ENCODE measurements at places on chromosomes 12 and 14.

DNA sequence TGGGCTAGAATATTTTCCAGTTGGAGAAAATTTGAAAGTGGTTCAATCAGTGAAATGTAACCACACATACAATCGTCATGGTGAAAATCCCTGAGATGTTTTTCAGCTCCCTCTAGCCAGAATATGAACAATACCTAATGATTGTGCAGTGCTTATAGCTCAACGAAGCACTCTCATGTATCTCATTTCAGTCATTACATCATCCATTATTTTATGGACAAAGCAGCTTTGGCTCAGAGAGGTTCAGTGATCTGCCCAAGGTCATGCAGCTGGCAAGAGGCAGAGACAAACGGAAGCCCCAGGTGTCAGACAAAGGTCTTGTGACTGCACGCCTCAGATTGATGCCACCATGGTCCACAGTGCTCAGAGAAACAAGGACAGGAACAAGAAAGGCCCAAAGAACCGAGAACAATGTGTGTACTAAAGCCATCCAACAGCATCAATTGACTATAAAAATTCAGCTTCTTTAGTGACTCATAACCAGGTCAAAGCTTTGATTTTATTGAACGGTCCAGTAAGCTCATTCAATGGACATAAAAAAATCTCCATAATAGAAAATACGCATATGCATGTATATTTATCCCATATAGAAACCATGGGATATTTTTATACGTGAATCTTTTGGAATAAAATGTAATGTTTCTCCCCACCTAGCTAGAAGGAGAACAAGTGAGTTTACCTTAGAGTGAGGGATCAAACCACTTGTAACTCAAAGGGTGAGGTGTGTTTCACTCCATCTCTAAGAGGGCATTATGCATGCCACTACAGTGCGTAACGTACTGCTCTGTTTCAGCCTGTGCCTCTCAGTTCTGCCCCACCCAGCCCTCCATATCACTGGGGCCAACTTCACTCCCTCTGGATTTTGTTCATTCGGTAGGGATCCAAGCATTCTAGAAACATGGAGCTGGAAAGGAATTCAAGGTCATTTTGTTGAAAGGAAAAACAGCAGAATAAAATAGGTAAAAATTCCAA, 141.8 kb downstream of the GRIN2B start:
- no peak for DNase-seq

DNA sequence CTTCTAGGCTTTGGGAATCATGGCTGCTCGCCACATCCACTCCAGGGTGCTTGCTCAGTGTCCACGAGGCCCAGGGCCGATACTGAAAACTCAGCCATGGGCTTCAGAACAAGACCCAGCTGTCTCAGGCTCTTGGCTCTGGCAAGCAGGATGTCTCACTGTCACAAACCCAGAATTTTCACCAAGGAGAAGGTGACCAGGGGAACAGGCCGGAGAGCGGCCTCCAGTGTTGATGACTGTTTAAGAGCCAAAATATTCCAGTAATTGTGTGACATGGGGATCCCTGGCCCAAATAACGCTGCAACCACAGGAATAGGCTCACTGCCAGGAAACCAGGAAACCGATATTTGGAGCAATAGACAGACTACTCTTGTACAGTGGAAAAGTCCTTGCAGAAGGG, 9.8 kb upstream of the SERPINA5 start:
- no peak for DNase-seq

DNA sequence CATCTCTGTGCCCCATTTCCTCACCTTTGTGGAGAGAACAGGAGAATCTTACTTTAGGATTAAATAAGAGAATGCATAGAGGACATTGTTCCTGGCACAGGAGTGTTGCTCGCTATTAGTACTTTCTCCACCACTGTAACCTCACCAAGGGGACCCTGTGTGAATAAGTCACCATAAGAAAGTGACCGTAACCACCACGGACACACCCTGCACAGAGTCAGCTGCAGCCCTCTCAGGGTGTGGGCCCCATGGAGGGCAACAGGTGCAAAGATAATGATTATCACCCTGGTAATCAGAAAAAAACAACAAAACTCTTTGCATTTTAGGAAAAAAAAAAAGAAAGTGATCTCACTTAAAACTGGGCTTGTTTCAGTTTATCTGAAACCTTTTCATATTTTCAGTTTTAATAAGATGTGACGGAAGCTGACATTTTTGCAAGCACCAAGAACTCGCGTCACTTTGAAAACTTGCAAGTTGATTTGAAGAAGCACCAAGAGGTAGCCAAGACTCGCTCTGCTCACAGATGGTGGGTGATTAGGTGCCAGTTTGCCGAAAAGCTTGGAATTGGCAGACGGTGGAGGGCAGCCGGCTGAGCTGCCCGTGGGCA, 87.0 kb upstream of the VRK1 start:
- no peak for DNase-seq

- DNase-seq: peak; percentile 88
Measured at GRCh38 chr12:105481392-105482300, 151.2 kb downstream of the C12orf75 start.

DNA sequence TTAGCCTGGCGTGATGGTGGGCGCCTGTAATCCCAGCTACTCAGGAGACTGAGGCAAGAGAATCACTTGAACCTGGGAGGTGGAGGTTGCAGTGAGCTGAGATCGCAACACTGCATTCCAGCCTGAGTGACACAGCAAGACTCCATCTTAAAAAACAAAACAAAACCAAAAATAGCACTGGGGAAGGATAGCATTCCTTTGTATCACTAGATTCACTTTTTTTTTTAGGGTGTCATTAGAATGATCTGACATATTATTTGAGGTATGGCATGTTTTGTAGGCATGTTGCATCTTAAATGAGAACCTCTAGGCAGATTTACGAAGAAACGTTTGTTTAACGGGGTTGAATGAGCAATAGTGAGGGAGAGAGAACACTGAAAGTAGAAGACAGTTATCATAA, 16.8 kb upstream of the FAR2 start:
- DNase-seq: no peak

- DNase-seq: no peak
Measured at GRCh38 chr14:64201921-64202545, 92.1 kb downstream of the ESR2 start.

- peak; percentile 61 for DNase-seq
Measured at GRCh38 chr12:124921200-124922031, 7.0 kb upstream of the UBC start.

DNA sequence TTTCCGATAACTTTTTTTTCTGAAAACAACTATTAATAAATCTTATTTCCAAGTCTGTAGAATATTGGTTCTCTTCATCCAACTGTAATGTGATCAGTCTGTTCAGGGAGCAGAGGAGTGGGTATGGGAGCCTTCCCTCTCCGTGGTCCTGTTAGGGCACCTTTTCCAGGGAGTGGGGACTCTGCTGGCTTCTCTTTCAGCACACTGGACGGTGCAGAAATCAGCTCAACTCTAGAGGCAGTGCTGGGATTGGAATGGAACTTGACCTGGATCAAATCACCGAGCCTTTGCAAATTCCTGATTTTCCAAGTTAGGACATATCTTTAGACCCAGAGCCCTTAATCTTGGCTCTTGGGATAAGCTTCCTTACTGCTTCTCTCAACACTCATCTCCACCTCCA, 630.4 kb downstream of the DIO2 start:
- no peak for DNase-seq

DNA sequence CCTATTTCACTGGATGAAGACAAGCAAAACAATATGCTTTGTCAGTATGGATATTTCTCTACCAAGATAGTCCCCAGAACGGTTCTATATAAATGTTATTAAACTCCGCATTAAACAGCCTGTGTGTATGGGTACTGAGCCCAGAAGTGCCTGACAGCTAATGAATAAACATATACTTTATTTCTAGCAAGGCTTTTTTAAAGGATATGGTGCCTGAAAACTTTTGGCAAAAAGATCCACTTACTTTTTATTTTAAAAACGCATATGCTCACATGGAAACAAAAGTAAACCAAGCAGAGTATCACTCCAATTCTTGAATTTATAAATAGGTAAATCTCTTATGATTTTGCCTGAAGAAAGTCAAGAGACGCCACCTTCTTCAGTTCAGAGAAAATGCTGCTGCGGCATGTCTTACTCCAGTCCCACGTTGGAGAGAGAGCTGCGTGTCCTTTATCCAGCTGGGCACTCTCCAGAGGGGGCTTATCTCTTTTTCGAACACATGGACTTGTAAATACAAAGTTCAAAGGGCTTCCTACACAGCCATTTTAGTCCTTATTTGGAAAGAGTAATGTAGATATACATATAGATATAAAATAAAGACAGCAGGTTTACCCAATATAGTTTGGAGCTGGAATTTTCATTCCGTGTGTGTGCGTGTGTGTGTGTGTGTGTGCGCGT, 264.2 kb downstream of the ADAMTS20 start:
- DNase-seq: no peak

GRCh38 chr12:3441435-3441834, 49.6 kb upstream of the PRMT8 start:
- DNase-seq: no peak

DNA sequence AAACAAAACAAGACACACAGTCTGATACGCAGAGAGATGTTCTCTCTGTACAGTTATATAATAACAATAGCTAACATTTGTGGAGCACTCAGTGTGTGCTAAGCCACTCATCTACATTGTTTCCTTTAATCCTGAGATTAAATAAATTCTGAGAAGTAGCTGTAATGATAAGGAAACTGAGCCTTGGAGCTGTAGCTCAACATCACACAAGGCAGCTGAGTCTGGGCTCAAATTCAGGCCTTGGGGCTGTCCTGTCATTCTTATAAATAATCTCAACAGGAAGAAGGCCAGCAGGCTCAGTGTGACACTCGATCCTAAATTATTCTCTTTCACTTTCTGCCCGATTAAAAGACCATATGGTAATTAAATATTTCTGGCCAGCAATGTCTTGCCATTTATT, 24.5 kb downstream of the CDKN1B start:
- DNase-seq: no peak

GRCh38 chr12:122130150-122130549, 43.9 kb downstream of the IL31 start:
- peak; percentile 10 for DNase-seq

GRCh38 chr12:56716933-56717880, 7.9 kb downstream of the NACA start:
- DNase-seq: no peak

- no peak for DNase-seq
Measured at GRCh38 chr14:81834308-81834707, 300.7 kb upstream of the SEL1L start.

DNA sequence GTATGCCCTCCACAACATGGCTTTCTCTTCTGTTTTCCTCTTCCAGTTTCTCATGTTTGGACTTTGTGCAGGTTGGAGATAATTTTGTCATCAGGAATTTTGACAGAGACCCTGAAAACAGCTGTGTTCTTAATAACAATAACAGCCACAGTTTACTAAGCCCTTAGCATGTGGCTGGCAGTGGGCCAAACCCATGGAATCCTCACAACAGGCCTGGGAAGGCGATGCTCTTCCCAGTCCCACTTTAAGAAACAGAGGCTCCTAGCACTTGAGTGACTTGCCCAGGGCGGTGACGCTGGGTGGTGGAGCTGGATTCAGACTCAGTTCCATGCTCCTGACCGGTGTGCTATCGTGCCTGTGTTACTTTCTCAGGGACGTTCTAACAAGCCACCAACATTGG, 20.1 kb upstream of the PLEKHG3 start:
- DNase-seq: peak; percentile 60

DNA sequence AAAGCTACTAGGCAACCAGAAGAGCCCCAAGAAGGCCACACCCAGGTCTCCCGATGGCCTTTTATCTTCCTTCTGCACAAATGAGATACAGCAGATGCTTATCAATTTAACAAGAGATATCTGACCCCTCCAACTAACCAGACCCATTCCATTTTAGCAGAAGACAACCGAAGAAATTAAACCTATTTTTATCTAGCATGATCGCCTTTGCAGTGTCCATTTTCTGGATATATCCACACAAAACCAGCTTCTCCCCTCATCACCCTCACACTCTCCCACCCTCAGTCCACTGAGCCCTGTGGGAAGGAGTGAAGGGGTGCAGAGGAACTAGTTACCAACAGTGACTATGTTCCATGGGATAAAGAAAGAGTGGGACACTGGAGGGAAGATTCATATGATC, 20.9 kb upstream of the DHRS4 start:
- DNase-seq: no peak

- no peak for DNase-seq
Measured at GRCh38 chr14:73459959-73460358, 1.6 kb upstream of the NUMB start.

DNA sequence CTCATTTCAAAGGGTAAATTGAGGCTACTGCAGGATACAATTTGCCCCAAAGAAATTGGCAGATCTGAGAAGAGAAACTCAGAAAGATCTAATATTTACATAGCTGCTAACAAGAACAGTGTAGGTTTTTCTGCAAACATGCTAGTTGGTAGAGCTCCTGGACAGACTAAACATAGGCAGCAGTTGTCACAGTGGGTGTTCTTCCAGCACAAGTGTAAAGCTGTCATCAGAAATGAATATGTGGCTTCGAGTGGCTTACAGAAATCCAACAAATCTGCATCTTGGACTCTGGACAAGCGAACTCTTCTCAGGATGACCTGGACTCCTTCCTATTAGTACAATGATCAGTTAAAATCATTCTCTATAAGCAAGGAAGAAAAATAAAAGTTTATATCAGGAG, 5.9 kb downstream of the CBX5 start:
- DNase-seq: no peak

GRCh38 chr14:67265131-67265530, 23.9 kb downstream of the PALS1 start:
- peak; percentile 60 for DNase-seq

DNA sequence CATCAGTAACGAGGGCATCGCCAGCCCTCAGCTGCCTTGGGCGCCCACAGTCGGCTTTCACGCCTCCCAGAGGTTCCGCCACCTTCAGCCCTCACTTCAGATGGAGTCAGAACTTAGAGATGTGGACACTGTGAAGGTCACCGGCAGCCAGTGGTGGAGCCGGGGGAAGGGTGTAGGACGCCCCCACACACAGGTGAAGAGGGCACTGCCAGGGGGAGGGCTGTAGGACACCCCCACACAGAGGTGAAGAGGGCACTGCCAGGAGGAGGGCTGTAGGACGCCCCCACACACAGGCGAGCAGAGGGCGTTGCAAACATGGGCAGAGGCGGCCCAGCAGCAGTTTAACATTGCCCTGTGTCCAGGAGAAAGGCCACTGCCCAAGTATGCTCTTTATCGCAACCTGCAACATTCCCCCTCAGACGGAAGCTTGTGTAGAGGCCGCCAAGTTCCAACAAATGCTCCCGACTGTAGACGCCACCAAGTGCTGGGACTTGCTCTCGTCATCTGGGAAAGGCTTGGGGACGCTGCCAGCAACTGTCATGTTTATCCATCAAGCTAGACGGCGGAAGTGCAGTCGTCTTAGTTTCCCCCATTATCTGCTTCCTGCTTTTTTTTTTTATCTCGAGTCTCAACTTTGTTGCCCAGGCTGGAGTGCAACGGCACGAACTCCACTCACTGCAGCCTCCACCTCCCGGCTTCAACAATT, 4.9 kb upstream of the ANKLE2 start:
- peak; percentile 11 for DNase-seq

- peak; percentile 94 for DNase-seq
Measured at GRCh38 chr12:75722714-75723200, 211.3 kb upstream of the KRR1 start.

- no peak for DNase-seq
Measured at GRCh38 chr12:64946132-64946829, 121.8 kb downstream of the TBC1D30 start.

Measured in AG10803 (cell line).